ENCODE measurements at places on chromosomes 13 and 19.

DNA sequence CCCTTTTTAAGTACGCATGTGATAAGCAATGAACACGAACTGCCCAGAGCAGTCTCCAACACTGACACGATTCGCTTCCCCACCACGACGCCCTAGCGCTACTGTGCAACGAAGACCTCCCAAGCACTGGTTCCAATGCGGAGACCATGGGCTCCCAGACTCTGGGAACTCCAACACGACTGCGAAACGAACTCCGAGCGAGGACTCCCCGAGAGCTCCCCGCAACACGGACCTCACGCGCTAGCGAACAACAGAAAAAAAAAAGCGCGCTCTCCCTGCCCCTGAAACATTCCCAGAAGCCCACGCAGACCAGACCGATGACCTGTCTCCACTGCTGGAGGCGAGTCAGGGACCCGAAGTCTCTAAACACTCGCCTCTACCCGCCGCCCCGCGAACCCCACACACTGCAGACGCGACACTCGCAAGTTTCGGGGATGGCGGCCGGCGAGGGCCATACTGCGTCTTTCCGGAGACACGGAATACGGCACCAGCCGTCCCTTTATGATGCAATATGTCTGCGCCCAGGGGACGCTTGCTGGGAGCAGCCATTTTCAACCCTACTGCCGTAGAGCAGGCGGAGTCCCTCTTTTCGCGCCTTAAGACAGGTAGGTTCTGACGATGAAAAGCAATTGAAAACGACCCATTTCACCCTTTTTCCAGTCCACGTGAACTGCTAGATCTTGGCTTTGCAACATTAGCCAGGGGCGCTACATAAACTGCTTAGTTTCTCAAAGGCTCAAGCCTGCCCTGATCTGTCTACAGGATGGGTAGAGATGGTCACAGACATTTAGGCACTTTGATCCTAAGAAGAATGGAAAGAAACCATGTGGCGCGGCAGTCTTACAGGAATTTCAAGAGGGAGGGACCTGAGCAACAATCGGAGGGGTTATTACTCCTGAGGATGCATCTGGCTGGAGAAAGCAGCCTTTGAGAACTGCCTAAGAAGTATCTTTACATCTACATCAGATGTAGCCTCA lies at the start of gene ZNF577:
TSS of gene ZNF577 (minus strand) at position 430 of the 977 bp plus-strand sequence. CDS start 7,569 bp downstream, outside the sequence.
- peak; percentile 88 for DNase-seq

GRCh38 chr13:44819772-44820171 lies 169.5 kb downstream of the NUFIP1 start:
- DNase-seq: no peak

DNA sequence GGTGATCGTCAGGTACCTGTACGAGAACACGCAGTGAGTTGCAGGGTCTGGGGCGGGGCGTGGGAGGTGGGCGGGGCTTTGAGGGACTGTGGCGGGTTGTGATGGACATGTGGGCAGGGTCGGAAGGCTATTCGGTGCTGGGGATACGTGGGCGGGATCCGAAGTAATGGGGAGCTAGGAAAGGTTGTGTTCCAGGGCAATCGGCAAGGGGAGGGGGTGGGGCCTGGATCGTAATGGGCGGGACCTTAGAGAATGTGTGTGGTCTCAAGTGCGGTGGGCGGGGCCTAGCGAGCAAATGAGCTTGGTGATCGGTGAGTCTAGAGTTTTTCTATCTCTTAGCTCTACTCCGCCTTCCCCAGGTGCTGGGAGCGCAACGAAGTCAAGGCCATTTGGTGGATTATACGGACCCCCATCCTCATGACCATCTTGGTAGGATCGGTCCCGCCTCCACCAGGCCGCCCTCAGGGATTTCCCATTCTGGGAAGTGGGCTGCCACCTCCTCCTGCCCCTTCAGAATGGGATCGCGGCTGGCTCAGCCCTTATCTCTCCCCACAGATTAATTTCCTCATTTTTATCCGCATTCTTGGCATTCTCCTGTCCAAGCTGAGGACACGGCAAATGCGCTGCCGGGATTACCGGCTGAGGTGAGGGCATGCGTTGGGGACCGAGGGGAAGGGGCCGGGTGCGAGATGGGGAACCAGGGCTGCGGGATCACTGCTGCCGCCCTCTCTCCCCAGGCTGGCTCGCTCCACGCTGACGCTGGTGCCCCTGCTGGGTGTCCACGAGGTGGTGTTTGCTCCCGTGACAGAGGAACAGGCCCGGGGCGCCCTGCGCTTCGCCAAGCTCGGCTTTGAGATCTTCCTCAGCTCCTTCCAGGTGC lies 9.6 kb downstream of the GIPR start:
- DNase-seq: peak; percentile 73

DNA sequence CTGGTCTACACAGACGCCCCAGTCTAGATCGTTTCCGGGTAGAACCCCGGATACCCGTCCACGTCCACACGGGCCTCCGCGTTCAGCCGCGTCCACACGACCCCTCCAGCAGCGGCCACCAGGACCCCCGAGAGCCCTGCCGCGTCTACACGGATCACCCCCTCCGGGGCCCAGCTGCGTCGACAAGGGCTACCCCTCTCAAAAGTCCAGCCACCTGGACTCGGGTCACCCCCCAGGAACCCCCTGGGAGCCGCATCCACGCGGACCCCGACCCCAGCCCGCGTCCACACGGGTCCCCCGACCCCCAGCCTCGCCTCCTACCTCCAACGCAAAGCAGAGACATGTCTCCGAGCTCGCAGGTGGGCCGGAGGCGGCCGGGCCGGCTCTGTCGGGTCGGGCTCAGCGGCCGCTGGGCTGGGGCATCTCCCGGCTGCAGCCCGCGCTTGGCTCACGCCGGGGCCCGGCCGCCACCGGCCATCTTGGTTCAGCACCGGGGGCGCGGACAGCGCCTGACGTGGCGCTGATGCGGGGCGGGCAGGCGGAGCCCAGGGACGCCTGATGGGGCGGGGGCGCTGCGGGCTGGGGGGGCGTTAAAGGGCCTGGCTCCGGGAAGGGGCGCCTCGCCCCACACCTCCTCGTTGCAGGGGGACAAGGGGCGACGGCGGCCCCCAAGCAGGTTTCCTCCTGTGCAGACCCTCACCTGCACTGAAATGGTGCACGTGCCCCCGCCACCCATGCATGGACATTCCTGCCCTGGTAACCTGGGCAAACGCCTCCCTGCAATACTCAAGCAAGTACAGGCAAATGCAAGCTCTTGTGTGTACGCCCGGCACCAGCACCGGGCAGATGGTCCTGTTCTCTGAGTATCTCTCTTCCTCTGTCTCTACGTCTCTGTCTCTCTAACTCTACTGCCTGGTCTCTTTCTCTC lies at the start of gene UNC13A:
TSS of gene UNC13A (minus strand) at position 498 of the 928 bp plus-strand sequence. CDS start at position 343, 155 bp downstream.
- DNase-seq: peak; percentile 62

GRCh38 chr13:100128373-100128772 lies 39.5 kb downstream of the PCCA start:
- DNase-seq: no peak

DNA sequence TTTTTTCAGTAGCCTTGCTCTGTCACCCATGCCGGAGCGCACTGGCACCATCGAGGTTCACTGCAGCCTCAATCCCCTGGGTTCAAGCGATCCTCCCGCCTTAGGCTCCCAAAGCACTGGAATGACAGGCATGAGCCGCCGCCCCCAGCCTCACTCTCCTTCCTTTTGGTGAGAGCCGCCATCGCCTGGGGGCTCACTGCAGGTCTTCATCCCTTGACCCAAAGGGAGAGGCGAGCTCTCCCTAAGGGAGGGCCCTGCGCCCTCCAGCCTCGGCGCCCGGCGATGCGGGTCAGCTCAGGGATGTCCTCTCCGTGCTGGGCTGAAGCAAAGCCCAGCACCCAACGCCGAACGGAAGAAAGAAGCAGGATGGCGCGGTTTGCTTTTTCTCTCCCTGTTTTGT lies 23.2 kb upstream of the ZBTB7A start:
- no peak for DNase-seq

Data from liver (tissue), 10 donors.